ENCODE measurements at places on chromosomes 6 and 20.

DNA sequence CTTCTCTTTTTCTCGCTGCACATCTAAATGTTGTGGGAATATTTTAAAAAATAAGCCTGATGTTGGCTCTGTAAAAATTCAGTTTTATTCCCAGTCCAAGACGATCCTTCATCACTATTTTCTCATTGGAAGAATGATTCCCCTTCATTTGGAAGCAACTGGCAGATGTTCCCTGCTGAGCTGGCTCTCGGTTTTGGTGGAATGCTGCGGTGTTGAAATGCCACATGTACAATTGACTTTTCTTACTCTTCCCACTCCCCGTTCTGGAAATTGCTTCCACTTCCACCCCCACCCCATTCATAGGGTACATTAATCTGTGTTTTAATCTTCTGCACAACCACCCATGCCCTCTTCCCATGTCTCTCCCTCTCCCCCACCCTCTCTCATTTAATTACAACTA is 496.3 kb upstream of the MAP3K7 start:
- DNase-seq: no peak

DNA sequence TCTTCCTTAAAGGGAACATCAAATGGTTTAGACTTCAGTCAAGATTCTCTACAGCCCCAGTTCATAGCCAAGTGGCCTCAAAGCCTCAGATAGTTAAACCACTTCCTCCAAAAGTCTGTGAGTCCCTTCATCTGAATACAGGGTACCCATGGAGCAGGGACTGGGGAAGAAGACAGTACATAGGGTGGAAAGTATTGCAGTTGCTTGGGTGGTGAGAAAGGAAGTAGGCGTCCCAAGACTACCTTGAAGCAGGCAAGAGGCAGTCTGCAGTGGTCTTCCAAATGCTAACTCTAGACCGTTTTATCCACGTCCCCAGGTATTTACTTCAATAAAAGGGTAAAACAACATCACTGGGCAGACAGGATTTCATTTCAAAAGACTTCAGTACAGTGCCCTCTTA is 2.0 kb downstream of the FYN start:
- DNase-seq: peak; percentile 75

DNA sequence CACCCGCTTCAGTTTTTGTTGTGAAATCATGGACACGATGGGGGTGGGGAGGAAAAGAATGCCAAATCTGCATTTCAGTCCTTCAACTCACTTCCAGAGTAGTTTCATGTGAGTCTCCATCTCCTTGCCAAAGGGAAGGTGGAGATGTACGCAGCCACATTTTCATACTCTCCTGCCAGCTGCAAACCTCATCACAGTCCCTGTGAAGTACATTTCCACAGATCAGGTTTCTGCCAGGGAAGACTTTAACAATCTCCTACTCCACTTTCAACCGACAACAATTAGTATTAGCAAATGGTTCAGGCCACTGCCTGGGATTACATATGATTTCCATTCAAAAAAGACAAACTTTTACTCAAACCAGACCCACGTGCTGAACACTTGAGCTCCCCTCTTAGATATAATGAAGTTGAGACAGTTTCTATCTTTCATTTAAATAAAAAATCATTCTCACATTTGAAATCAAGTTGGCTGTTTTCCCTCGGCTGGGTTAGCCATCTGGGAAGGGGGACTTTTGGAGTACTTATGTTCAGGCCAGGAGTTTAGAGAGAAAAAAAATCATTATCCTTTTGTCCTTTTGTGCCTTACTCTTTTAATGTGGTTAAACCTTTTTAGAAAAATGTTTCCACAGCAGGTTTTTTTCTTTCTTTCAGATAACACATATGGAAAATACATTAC is 51.0 kb upstream of the CEP162 start:
- DNase-seq: no peak

DNA sequence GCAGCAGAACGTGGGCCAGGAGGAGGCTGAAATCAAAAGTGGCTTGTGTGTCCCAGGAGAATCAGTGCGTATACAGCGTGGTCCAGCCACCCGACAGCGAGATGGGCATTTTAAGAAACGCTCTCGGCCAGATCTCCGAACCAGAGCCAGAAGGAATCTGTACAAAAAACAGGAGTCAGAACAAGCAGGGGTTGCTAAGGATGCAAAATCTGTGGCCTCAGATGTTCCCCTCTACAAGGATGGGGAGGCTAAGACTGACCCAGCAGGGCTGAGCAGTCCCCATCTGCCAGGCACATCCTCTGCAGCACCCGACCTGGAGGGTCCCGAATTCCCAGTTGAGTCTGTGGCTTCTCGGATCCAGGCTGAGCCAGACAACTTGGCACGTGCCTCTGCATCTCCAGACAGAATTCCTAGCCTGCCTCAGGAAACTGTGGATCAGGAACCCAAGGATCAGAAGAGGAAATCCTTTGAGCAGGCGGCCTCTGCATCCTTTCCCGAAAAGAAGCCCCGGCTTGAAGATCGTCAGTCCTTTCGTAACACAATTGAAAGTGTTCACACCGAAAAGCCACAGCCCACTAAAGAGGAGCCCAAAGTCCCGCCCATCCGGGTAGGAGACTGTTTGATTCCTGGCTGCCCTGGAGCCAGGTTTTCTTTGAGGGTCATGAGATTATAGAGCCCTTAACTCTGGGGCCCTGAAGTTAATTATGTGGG is 75.3 kb downstream of the ASXL1 start:
- no peak for DNase-seq

DNA sequence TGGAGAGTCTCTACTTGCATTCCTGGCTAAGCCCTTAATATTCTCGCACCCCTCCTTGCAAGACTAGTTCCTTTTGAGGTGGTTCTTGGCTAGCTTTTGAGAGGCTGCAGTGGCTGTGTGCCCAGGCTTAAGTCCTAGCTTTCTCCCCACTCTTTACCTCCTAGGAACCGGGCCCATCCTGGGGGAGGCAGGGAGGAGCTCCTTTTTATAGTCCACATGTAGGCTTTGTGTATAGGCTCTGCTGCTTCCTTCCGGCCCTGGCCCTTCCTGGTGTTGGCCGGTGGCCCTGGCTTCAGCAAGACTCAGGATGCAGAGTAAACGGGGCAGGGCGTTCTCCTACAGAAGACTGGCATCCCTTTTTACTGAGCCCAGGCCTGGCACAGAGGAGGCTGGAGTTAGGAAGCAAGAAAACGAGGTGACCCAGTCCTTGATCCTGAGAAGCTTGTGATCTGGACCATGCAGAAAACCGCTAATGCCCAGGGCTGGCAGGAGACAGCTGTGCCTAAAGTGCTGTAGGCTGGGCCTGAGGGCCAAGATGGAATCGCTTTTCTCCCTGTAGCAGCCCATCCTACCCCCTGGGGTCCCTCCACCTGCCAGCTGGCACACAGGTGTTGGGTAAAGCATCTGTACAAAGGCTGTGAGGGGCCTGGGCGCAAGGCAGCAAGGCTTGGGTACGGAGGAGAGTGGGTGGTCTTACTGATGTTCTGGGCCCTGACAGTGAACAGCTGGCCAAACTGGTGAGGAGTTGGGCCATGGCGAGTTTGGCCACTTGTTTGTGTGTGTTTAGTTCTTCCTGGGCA is 8.7 kb downstream of the PLCG1 start:
- no peak for DNase-seq

DNA sequence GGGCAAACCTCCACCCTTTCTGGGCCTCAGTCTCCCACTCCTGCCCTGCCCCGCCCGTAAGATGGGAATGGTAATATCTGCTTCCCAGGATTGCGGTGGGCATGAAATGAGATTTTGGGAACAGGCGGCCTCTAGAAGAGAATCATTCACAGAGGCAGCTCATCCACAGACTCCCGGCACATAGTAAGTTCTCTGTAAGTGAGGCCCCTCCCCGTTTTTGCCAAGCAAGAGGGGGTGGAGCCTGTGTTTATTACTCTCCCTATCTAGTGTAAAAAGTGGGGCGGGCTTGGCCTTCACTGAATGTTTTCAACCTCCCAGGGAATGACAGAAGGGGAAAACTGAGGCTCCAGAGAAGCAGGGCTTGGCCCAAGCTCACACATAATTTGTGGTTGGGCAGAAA is 20.0 kb downstream of the SUN5 start:
- DNase-seq: no peak

GRCh38 chr20:32603046-32603726 is 18.1 kb upstream of the NOL4L start:
- DNase-seq: no peak

DNA sequence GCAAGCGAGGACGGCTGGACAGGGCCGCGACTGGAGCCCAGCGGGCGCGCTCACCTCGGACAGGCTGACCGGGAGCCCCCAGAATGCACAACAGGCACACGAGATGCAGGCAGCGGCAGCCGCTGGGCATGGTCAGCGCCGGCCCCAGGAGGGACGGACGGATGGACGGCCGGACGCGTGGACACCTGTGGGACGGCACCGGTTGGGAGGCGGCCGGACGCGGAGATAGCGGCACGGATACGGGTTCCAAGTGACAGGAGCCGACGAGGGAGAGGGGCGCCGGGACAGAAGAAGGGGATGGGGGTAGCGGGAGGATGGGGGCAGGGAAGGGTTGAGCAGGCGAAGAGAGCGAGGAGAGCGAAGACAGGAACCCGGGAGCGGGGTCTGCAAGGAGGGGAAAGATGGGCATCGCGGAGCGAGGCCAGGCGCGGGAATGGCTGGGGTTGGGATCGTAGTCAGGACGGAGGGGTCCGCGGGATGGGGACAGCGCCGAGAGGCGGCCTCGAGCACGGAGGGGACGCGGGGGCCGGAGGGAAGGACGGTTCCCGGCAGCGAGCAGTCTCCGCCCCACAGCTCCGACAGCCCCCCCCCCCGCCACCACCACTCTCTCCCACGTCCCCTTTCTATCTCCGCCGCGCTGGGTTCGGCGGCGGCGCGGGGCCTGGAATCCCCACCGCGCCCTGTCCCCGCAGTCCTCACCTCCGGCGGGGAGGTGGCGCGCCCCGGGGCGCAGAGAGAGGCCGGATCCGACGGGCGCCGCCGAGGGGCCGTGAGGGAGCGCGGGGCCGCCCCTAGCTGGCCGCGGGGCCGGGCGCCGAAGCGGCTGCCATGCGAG is 435 bp downstream of the DLK2 start:
- peak; percentile 34 for DNase-seq

- DNase-seq: peak; percentile 42
Measured at GRCh38 chr6:35663447-35664235, 25.1 kb downstream of the FKBP5 start.

GRCh38 chr6:93163146-93163545 is 256.2 kb downstream of the EPHA7 start:
- no peak for DNase-seq

GRCh38 chr20:44198872-44199271 is 11.7 kb downstream of the OSER1 start:
- DNase-seq: peak; percentile 19

- DNase-seq: peak; percentile 36
Measured at GRCh38 chr20:20237093-20237959, 130.6 kb upstream of the INSM1 start.

- DNase-seq: no peak
Measured at GRCh38 chr6:156154896-156155295, 622.3 kb upstream of the ARID1B start.

- DNase-seq: no peak
Measured at GRCh38 chr6:41736186-41736733, 852 bp upstream of the TFEB start.
